ENCODE measurements at places on chromosomes 11 and 22.

DNA sequence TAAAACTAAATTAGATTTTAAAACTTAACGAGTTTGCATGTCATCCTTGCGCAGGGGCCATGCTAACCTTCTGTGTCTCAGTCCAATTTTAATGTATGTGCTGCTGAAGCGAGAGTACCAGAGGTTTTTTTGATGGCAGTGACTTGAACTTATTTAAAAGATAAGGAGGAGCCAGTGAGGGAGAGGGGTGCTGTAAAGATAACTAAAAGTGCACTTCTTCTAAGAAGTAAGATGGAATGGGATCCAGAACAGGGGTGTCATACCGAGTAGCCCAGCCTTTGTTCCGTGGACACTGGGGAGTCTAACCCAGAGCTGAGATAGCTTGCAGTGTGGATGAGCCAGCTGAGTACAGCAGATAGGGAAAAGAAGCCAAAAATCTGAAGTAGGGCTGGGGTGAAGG, 10.6 kb downstream of the LIMK2 start:
- DNase-seq: no peak

GRCh38 chr22:42270176-42270509, 310 bp downstream of the TCF20 start:
- no peak for DNase-seq

DNA sequence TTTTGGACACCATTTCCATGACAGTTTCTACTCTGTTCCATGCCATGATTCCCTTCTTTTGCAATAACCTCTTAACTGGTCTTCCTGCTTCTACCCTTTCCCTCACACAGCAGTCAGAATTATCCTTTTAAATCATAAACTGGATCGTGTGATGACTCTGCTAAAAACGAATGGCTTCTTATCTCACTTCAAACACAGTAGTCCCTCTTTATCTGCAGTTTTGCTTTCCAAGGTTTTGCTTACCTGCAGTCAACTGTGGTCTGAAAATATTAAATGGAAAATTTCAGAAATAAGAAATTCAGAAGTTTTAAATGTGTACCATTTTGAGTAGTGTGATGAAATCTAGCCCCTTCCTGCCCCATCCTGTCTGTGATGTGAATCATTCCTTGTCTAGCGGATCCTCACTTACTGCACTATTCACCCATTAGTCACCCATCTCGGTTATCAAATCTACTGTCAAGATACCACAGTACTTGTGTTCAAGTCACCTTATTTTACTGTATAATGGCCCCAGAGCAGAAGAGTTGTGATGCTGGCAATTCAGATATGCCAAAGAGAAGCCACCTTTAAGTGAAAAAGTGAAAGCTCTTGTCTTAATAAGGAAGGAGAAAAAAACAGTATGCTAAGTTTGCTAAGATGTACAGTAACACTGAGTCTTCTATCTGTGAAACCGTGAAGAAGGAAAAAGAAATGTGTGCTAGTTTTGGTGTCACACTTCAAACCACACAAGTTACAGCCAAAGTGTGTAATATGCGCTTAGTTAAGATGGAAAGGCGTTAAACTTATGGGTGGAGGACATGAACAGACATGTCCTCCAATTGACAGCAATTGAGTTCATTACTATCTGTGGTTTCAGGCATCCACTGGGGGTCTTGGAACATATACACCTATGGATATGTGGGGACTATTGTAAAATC, 283.0 kb downstream of the DDX10 start:
- no peak for DNase-seq

DNA sequence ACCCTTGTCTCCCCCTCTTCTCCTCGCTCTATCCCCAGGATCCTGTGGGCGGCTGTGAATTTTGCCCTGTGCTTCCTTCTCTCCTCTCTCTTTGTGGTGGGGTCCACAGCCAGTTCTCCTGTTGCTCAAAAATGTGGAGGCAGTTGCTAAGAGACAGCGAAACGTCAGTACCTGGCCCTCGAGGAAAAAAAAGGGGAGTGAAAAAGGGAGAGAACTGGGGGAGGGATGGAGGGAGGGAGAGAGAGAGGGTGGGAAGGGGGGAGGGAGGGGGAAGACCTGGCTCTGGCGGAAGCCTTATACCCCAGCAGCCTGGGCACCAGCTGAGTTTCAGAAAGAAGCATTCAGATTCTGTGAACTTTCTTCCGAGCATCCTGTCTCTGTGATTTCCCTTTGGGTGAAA, 2.1 kb upstream of the LRRC55 start:
- DNase-seq: no peak

DNA sequence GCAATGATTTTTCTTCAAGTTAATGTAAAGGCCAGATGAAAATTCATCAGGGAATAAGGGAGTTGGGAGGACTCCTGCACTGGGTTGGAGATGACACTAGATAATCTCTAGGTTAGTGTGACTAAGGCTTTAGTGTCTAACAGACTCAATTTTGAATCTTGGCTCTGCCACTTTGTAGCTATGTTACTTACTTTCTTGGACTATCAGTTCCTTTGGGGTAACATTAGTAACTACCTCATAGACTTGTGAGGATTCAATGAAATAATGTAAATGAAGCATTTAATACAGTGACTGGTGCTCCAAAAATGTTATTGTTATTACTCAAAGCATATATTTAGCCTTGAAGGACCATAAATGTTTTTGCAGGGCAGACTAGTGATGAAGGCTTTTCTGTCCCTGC, 9.6 kb upstream of the CCDC89 start:
- DNase-seq: no peak

DNA sequence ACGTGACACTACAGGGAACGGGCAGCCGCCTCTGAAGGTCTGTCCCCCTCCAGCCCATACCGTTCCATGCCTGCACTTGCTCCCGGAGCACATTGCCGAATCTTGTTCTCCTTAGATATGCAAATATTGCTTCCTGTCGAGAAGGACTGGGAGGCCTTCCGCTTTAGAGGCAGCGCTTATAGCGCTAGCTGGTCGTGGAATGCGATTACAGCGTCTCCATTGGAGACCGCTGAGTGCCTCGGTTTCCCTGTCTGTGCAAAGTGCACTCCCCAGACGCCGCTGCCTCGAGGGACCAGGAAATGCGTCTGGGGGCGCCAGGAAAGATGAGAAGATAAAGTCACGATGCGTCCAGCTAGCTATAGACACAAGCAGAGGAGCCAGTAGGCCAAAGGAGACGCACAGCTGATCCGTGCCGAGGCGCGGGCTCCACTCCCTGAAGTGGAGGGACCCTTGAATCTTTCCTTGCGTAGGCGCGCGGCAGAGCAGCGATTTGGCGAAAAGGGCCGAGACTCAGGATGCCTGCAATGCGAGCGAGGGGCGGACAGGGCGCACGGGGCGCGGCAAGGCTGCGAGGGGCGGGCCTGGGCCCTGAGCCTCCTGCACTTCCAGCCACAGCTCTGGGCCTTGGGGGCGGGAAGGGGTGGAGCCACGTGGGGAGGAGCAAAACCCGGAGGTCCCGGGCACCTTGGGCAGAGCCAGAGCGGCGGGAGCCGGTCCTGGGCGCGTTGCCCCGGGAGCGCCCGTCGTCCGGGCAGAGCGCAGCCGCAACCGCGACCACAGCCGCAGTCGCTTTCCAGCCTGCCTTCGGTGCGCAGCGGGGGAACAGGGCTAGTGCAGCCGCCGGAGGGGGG, at the start of gene RASSF10:
Gene RASSF10, plus strand, starts transcription at position 692 of the 851 bp plus-strand sequence. CDS start 261 bp downstream, outside the sequence.
- DNase-seq: peak; percentile 62

DNA sequence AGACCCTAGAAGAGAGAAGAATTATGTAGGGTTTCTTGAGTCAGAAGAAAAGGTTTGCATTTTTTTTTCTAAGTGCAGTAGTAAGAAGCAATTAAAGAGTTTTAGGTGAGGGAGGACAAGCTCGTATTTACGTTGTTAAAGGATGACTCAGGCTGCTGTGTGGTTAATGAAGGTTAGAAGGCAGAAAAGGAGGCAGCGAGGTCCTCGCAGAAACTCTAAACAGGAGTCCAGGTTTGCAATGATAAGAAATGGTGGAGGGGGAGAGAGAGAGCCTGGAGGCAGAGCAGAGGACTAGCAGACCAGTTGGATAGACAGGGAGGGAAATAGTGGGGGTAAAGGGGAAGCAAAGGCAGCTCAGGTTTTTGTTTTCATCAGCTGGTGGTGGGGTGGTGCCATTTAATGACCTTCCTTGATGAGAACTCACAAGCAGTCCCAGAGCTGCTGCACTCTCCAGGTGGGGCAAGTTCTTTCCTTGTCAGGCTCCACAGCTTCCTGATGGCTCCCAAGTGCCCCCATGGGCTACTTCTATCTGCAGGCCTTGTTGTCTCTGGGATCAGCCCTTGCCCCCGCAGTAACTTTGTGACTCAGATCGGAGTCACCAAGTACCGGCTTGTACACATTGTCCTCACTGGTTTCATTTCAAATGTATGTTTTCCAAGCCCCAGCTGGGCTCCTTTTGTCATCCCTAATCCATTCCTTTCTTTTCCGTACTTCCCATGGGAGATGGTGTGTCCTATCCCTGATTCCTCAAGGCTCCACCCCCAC, 8.3 kb upstream of the INSC start:
- no peak for DNase-seq

DNA sequence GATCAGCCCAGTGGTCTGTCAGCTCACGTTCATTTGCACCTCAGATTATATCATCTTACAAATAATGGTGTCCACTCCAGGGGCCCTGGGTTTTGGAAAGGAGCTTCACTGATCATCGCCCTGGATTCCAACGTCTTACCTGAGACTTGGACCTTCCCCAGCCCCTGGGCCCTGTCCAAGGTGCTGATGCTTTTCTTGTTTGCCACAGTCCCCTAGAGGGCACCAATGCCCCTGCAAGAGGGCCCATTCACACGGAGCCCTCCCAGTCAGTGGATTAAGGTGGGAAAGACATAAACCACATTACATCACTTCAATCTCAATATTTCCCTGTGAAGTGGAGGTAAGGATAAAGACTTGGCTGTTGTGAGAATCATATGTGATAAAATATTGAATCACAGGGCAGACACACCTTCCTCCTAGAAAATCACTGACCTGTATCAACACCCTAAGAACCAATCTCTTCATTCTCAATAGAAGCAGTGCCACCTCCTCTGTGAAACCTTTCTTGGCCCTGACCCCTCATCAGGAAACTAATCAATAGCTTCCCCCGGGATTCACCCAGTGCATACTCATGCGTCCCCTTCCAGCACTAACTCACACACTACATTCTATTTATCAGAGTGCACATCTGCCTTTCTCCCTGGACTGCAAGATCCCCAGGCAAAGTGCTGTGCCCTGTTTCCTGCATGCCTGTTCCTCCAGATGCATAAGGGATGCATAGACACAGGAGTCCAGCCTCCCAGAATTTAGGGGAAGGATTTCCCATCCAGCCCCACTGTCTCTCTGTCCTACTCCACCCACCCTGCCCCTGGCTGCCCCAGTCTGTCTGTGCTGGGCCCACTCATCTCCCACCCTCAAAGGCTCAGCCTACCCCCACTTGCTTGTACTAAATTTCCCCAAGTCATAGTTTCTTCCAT, 167.0 kb downstream of the BUD13 start:
- DNase-seq: no peak

GRCh38 chr22:38733329-38733723, 22.5 kb downstream of the SUN2 start:
- DNase-seq: no peak

DNA sequence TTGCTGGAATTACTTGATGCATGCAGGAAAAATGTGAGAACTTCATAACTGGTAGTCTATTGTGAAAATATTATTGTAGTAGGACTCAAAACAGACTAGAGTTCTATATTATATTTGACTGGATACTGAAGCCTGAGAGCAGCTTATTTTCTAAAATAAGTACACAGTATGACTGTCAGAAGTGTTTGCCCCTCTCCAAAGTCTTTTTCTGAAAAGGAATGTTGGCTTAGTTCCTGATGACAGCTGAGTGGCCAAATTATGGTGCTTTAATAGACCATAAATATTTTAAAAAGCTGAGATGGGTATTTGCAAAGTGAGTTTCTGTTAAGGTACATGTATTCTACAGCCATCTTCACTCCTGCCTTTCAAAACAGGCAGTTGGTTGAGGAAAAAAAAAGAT, 13.1 kb downstream of the ZBED5 start:
- DNase-seq: no peak

DNA sequence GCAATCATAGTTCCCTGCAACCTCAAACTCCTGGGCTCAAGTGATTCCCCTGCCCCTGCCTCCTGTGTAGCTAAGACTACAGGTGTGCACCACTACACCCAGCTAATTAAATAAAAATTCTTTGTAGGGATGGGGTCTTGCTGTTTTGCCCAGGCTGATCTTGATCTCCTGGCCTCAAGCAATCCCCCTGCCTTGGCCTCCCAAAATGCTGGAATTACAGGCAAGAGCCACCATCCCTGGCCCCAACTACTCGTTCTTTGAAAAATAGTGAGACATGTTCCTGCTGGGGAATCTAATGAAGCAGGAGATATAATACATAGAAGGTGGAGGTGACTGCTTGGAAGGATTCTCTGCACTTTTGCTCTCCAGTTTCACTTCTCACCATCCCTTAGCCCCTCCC, 40.1 kb upstream of the RFPL3 start:
- no peak for DNase-seq

- DNase-seq: no peak
Observed at GRCh38 chr11:76604626-76605241, 65.8 kb downstream of the LRRC32 start.

DNA sequence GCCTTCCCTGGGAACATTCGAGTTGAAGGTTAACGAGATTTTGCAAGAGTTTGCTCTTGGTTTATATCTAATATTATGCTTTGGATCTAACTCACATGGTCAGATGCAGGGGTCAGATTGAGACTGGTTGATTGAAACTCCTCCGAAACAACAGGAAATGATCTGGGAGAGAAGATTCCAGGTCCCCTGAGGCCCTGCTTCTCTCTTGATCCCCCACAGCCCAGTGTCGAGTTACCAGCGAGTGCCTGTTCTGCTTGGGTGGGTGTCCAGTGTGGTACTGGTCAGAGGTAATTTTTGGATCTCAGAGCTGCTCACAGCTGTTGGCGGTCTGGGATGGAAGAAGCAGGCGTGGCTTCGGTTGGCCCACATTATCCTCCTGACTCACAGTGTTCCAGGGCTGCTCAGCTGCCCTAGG, 9.2 kb downstream of the FBLN1 start:
- no peak for DNase-seq

Data from NCI-H1048 (cell line).